Putamen (tissue), 1 donor: ENCODE measurements at places on chromosomes 3 and 15.
A peak's percentile ranks its signal among the peaks of the same experiment; 100 is the strongest.

DNA sequence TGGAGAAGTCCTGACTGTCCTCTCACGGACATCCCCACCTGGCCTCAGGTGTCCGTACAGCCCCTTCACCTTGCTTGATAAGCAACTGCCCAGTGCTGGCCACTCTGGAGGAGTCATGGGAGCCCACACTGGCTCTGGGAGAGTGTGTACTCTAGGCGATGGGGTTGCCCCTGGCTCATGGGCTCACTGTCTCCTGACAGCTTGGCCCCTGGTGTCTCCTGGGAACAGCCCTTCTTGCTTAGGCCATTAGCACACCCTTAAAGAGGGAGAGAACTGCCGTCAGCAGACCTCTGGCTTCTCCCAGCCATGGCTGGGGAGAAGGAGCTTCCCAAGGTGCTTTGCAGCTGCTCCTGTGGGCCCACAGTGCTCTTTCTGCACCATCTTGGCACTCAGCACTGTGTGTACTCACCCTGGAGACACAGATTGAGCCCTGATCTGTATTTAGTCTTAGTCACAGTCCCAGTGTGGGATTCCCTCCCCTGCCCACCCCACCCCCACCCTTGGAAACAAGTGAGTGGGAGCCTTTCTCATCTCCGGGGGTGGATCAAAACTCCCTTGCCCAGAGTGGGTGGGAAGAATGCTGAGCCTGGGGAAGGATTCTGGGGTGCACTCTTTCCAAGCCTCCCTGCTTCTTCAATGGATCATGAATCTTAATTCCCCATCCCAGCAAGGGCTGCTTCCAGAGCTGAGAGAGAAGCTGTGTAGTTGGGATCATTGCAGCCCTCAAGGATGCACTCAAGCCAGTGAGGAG lies 83.5 kb upstream of the ADPGK start:
- no peak for DNase-seq

DNA sequence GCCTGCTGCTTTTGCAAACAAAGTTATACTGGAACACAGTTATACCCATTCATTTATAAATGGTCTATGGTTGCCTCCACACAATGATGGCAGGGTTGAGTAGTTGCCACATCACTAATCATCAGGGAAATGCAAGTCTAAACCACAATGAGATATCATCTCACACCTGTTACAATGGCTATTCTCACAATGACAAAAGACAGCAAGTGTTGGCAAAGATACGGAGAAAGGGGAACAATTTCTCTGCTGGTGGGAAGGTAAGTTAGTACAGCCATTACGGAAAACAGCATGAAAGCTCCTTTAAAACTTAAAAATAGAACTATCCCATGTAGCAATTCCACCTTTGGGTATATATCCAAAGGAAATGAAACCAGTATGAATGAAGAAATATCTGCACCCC lies 261.4 kb downstream of the TJP1 start:
- DNase-seq = no peak

DNA sequence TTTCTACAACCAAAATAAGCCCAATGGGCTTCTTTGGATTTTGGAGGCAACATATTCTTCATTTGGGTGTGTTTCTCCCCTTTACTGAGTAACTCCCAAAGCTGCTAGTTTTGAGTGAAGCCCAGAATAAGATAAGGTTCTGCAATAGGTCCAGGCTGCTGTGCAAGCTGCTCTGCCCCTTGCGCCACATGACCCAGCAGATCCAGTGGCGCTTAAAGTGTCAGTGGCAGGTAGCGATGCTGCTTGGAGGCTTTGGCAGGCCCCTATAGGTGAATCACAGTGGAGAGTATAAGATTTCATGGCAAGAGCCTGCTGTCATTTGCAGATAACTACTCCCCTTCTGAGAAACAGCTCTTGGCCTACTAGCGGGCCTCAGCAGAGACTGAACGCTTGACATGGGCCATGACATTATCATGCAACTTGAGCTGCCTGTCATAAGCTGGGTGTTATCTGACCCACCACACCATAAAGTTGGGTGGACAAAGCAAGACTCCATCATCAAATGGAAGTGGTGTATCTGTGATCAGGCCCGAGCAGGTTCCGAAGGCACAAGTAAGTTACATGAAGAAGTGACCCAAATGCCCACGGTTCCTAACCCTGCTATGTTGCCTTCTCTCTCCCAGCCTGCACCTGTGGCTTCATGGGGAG lies 88.4 kb upstream of the OXTR start:
- DNase-seq = no peak

DNA sequence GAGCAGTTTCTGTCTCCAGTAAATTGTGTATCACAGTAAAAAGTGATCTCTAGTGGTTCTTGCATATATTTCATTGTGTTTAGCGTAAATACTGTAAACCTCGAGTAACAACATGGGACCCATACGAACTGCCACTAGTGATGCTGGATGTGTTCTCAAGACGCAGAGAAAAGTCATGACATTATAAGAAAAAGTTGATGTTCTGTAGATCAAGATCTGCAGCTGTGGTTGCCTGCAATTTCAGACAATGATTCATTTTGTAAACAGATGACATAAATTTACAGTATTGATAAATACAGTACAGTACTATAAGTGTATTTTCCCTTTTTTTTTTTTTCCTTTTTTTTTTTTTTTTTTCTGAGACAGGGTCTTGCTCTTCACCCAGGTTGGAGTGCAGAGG lies 100.1 kb downstream of the DPH6 start:
- no peak for DNase-seq

- peak; percentile 63 for DNase-seq
Measured at GRCh38 chr15:40769274-40770146, at the start of gene C15orf62. Gene C15orf62, plus strand, starts transcription at chr15:40769980. Its CDS starts 516 bp downstream, at chr15:40770496.

- peak; percentile 30 for DNase-seq
Measured at GRCh38 chr3:146160321-146160963, 542 bp downstream of the PLOD2 start.

- DNase-seq = no peak
Measured at GRCh38 chr3:126468028-126468891, 7.4 kb downstream of the ZXDC start.

DNA sequence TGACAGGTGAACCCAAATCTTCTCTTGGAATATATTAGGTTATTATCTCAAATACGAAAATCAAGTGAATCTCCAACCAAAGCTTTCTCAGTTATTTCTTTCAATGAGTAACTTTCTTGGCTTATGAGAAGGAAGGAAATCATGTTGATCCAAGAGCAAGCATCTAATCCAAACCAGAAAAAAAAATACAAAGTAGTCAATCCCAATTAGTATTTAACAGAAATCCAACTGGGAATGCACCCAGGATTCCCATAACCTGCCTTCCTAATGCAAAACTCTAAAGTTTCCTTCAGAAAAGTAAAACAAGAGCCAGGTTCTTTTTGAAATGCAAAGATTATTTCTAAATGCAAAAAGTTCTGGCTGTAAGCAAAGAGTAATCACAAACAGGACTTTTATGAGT lies 289.3 kb downstream of the SHOX2 start:
- DNase-seq = no peak

GRCh38 chr15:81516012-81516411 lies 142.0 kb upstream of the TMC3 start:
- no peak for DNase-seq

DNA sequence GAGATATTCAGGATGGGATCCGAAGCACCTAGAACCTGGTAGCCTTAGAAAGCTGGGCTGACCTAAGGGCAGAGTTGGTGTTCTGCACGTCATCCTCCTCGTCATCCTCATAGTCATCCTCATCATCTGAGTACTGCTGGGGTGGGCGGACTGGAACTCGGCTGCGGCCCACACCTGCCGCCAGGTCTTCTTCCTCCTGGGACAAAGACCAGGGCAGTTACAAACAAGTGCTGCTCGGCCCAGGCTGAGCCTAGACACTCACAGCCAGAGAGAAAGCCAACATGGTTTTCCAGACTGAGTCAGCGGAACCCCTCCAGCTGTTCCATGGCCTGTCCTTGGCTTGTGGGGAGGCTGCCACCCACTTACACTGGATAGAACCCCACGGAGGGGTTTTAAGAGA lies 40.5 kb downstream of the SEMA3G start:
- no peak for DNase-seq

GRCh38 chr3:140078343-140078742 lies 143.4 kb downstream of the CLSTN2 start:
- no peak for DNase-seq

- no peak for DNase-seq
Measured at GRCh38 chr15:41780266-41780665, 6.0 kb downstream of the MAPKBP1 start.

DNA sequence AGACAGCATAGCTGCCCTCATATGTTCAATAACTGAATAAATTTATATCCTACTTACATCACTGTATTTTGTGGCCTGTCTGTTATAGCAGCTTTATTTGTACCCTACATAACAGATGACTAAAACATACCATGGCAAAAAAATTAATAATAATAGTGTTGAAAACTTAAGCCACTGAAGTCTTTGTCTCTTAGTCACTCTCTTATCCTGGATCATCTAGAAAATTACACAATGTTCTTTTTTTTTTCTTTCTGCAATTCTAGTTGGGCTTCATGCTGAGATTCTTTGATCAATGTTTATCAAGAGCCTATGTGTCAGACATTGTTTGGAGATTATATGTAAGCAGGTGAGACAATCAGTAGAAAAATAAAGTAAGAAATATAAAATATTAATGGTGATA lies 519.3 kb upstream of the ARPP21 start:
- DNase-seq = no peak

GRCh38 chr15:71329041-71329440 lies 213.8 kb downstream of the THSD4 start:
- DNase-seq = no peak

DNA sequence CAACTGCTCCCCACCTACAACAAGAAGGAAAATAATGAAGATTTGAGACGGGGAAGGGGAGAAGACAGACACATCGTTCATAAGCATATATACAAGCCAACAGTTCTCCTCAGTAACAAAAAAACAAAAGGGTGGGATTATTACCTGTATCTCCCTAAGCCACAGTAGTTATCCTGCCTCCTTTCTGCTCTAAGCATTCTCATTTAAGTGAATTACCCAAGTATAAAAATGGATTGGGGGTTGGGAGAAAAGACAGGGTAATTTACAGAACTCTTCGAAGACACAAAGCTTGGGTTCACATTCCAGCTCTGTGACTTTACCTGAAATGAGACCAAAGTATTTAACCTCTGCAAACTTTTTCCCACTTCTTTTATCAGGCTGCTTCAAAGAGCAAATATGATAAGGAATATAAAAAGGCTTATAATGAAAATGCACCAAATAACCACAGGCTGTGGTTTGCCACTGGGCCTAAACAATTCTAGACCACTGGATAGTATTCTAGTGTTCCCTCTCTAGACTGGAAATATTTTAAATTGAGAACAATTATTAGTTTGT lies 64.4 kb downstream of the UACA start:
- no peak for DNase-seq

GRCh38 chr3:138941259-138941885 lies 5.6 kb downstream of the FOXL2 start:
- DNase-seq = no peak

DNA sequence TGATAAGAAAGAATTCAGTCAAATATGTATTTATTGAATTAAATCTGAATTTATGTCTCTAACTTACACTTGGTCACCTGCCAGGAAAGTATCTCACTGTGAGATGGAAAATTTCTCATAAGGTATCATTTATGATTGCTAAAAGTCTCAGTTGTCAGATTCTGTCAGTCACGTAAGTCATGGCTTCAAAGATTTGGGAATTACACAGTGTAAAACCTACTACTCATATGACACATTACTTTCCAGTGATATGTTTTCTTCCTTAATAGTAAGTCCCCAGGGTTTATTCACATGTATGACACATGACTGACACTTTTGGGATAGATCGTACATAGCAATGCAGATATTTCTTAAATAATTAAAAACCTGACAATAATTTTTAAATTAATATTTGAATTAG lies 792.2 kb downstream of the PLOD2 start:
- no peak for DNase-seq

- no peak for DNase-seq
Measured at GRCh38 chr15:32675466-32675865, 34.0 kb downstream of the SCG5 start.

- DNase-seq = no peak
Measured at GRCh38 chr15:29018120-29018805, 132.5 kb downstream of the APBA2 start.

GRCh38 chr3:161682715-161683114 lies 186.1 kb downstream of the OTOL1 start:
- DNase-seq = no peak

- DNase-seq = no peak
Measured at GRCh38 chr3:157170861-157171260, 10.9 kb upstream of the CCNL1 start.

- DNase-seq = peak; percentile 78
Measured at GRCh38 chr15:80072285-80072994, 13.0 kb downstream of the ZFAND6 start.

DNA sequence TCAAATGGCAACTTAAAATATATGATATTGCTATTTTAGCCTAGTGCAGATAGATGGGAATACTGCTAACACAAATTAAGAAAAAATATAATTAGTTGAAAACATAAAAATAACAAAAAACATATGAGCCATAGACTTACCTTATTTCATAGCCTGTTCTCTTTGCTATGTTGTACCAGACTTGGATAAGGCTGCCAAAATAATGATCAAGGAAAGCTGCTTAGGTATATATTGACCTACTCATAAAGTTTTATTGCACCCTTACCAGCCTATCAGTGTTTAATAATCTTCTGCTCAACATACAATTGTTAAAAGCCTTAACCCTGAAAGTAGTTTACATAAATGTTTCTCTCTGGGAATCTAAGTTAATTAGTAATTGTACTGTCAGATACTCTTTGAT lies at the start of gene SI:
TSS of gene SI (minus strand) at position 204 of the 400 bp plus-strand sequence. CDS start 2,484 bp downstream, outside the sequence.
- DNase-seq = no peak

GRCh38 chr3:55877703-55878102 lies 390.6 kb upstream of the WNT5A start:
- DNase-seq = no peak

GRCh38 chr3:100087198-100087597 lies 27.1 kb downstream of the FILIP1L start:
- no peak for DNase-seq

DNA sequence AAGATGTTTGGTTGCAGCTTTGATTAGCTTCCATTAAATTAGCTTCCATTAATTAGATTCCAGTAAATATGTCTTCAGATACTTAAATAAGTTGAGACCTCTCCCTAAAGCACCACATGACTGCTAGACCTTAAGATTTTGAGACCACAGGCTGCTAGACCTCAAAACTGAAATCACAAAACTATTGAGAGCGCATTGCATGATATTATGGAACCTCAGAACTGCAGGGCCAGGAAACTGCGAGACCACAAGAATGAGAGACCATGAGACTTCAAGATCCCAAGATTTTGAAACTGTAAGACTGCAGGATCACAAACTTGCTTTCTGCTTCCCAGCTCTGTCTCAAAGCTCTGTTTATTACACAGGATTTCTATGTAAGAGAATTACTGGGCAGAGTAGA lies 87.4 kb downstream of the TRIM42 start:
- no peak for DNase-seq

- DNase-seq = no peak
Measured at GRCh38 chr3:134709561-134710312, 58.9 kb upstream of the KY start.

DNA sequence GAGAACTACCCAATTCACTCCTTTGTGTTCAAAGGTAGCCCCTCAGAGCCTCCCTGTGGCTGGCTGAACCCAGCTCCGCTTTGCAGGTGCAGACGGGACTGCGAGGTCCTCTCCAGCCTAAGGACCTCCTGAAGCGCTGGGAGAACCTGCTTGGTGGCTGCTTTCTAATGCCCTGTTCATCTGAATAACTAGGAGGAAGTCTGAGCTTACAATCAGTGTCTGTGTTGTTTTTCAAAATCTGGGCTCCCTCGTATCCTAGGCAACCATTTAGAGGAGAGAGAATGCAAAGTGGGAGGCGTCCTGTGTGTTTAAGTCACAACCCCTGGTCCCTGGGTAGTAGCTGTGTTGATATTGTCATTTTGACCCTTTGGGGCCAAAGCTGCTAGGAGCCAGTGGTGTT lies 99.9 kb downstream of the GABRG3 start:
- no peak for DNase-seq

GRCh38 chr3:9156604-9157003 lies 92.8 kb downstream of the SRGAP3 start:
- DNase-seq = no peak
